Ureter (tissue), 1 donor: ENCODE measurements at places on chromosomes 2 and 18. TPM values are rescaled to one million over a fixed set of nuclear protein-coding genes. Genes with fewer than 3 reads are reported as not detected.

GRCh38 chr2:69253112-69253511 is 133.9 kb downstream of the GFPT1 start:
- DNase-seq, result no peak

DNA sequence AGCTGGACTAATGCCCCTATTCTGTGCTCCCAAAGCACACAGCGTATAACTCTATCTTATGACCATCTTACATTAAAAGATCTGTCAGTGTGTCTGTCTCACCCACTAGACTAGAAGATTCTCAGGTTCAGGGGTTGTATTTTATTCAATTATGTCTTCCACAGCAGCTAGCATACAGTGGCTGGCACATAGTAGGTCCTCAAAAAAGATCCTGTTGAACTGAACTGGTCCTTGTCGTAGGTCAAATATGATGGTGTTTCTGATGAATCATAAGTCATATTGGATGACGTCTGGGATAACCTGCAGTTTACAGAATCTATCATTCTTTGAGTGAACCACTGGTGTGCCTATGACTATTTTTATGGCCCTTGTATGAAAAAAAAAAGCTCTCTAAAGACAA is 11.3 kb upstream of the TTC39C start:
- DNase-seq, result no peak

DNA sequence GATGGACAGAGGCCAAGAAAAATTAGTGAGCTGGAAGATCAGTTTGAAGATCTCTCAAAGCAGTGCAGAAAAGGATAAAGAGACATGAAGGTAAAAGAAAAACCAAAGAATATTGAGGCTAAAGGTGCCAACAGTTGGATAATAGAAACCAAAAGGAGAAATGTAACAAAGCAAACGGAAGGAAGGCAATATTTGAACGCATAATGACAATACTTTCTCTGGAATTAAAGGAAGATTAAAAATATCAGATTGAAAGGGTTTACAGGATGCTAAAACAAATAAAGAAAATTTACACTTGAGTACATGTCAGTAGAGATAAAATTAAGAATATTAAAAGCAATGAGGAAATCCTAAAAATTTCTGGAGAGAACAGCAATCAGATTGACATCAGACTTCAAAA is 125.9 kb upstream of the SEC11C start:
- DNase-seq, result no peak

GRCh38 chr2:239807568-239807967 is 217.6 kb downstream of the NDUFA10 start:
- peak; percentile 35 for DNase-seq

GRCh38 chr2:196080526-196080925 is 11.9 kb upstream of the DNAH7 start:
- DNase-seq, result no peak

DNA sequence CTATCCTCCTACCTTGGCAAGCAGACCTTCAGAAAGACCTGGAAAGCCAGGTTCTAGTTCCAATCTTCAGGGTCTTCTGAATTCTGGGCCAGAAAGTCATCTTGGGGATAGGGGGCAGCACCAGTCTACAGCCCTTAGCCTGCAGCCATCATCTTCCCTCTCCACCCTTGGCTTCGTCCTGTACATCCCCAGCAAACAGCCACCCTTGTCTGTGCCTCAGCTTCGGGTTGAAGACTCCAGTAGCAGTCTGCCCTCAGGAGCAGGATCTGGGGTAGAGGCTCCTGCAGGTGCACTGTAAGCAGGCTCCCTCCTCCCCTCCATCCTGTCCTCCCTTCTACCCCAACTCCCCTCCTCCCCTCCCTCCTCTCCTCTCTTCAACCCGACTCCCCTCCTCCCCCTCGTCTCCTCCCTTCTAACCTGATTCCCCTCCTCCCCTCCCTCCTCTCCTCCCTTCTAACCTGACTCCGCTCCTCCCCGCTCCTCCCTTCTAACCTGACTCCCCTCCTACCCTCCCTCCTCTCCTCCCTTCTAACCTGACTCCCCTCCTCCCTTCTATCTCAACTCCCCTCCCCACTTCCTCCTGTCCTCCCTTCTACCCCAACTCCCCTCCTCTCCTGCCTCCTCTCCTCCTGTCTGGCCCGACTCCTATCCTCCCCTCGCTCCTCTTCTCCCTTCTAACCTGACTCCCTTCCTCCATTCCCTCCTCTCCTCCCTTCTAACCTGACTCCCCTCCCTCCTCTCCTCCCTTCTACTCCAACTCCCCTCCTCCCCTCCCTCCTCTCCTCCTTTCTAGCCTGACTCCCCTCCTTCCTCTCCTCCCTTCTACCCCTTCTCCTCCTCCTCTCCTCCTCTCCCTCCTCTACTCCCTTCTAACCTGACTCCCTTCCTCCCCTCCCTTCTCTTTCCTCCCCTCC is 90.1 kb upstream of the SMAD2 start:
- DNase-seq, result peak; percentile 24

DNA sequence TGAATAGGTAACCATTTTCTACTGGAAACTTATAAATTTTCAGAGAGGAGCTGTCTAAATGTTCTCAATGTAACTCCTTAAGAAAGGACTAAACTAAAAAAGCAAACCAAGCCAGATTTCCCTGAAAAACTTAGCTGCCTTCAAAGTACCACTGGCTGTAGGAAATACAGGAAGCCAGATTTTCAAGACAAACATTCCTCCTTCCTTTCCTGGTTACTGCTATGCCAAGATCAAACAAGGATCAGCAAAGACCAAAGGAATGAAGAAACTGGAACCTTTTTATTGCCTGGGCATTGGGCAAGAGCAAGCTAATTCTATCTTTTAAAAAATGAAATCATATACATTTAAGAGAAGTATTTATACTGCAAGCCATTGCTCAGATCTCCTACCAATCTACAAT is 212.7 kb downstream of the DYM start:
- DNase-seq, result no peak

DNA sequence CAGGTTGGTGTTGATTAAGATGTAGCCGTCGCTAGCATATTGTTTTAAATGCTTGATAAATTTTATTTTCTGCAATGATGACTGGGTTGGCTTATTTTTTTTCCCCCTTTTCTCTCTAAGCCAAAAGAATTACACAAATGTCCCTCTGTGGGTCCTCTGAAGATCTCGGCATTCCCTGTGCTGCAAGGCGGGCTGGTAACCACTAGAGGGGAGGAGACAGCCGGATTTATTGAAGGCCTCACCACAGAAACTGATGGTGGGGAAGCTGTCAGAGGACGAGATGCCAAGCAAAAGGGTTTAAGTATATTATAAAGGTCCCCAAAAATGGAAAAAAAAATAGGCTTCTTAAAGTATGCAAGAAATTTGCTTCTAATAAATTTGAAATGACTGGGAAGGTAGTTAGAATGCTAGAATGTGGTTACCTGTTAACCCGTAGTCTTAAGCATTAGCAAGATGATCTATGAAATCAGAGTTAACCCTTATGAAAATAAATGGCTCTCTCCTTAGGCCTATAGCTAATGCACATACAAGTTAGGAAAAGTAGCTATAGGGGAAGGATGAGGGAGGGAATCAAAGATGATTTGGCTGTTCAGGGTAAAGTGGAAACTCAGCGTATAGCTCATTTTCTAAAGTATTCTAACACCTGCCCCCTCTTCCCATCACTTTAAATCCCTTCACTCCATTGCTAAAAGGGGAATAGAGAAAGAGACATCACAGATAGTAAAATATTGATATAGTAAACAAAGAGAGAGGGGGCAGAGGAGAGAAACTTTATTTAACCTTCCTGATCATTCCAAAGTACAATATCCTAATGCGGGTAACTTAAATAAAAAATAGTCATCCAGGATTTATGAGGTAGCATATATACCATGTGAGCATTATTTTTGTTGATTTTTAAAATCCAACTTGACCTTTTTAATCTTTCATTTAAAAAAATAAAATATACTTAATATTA is 894.5 kb upstream of the POU3F3 start:
- DNase-seq, result no peak

GRCh38 chr2:123359636-123360035 is 665.5 kb upstream of the CNTNAP5 start:
- no peak for DNase-seq

DNA sequence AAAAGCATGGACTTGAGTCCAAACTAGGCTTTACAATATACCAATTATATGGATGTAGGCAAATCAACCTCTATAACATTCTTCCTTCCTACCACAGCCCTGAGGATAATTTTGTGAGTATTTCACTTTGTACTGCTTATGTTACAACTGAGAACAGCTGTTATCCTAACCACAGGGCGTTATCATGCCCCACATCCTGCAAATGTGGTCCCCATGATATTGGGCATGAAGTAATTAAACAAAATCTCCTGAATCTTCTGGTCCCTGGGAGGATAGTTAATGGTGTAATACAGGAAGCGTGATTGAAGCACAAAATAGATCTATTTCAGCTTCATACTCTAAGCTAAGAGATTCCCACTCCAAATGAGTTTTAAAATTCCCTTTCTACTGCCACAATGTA is 223.6 kb downstream of the CDH20 start:
- no peak for DNase-seq

Gene SPC25
- total RNA-seq, result 0.47 TPM

Gene CDK15
- total RNA-seq, result 2.3 TPM

Gene GPR155
- 5.5 TPM for total RNA-seq

Gene ATOH8
- total RNA-seq, result 21.8 TPM
